ENCODE measurements at places on chromosomes 3 and 15. TPM values are rescaled to one million over a fixed set of nuclear protein-coding genes. Genes with fewer than 3 reads are reported as not detected.

Gene CELF6
- total RNA-seq, result 1.9 TPM

Gene PLCB2
- total RNA-seq, result 17.5 TPM

Gene CX3CR1
- 0.63 TPM for total RNA-seq

Gene OXTR
- total RNA-seq, result 1.1 TPM

Gene WDR49
- total RNA-seq, result 3.2 TPM

Gene HDAC11
- 5.9 TPM for total RNA-seq

Gene CHRFAM7A
- total RNA-seq, result 2.8 TPM

Gene ZDHHC19
- total RNA-seq, result not detected

Gene ICE2
- 29.4 TPM for total RNA-seq

Gene TTLL13
- not detected for total RNA-seq

Gene TRIP4
- total RNA-seq, result 13.2 TPM

Gene KLHL40
- not detected for total RNA-seq

Gene LDHAL6B
- total RNA-seq, result not detected

Gene CP
- total RNA-seq, result 0.95 TPM

Gene FAM107A
- 165 TPM for total RNA-seq

Gene SNX22
- total RNA-seq, result 1.2 TPM

Gene AP2M1
- 284 TPM for total RNA-seq

Gene ATG3
- total RNA-seq, result 65.3 TPM

Gene CHRNB4
- total RNA-seq, result not detected

Gene ALDH1L1
- total RNA-seq, result 125 TPM

Gene DNAH12
- 0.72 TPM for total RNA-seq

Gene RARRES1
- 691 TPM for total RNA-seq

Gene IQCF5
- total RNA-seq, result not detected

Gene FSIP1
- total RNA-seq, result 0.37 TPM

Gene ZNF662
- 3.8 TPM for total RNA-seq
